ENCODE measurements at places on chromosomes 6 and 20.

DNA sequence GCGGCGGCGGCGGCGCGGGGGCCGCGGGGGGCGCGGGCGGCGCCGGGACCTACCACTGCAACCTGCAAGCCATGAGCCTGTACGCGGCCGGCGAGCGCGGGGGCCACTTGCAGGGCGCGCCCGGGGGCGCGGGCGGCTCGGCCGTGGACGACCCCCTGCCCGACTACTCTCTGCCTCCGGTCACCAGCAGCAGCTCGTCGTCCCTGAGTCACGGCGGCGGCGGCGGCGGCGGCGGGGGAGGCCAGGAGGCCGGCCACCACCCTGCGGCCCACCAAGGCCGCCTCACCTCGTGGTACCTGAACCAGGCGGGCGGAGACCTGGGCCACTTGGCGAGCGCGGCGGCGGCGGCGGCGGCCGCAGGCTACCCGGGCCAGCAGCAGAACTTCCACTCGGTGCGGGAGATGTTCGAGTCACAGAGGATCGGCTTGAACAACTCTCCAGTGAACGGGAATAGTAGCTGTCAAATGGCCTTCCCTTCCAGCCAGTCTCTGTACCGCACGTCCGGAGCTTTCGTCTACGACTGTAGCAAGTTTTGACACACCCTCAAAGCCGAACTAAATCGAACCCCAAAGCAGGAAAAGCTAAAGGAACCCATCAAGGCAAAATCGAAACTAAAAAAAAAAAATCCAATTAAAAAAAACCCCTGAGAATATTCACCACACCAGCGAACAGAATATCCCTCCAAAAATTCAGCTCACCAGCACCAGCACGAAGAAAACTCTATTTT lies 2.0 kb downstream of the FOXC1 start:
- DNase-seq = peak; percentile 62

DNA sequence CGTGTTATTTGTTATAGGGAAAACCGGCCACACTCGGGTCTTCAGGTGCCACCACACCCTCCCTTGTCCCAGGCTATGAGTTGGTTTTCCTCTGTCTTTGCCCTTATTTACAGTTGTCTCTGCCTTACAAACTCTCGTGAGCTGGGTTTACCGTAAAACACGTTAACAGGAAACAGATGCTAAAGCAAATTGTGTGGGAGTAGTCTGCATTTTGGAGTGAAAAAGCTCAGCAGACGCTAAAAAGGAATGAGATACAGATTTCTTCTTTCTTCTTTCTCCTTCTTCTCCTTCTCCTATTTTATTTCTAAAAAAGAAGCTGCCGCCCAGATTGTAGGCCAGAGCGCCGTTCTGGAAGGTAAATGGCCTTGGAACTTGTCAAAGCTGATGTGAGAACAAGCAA lies 51.9 kb downstream of the APCDD1L start:
- DNase-seq = no peak

GRCh38 chr6:90460051-90460450 lies 126.8 kb downstream of the MAP3K7 start:
- DNase-seq = no peak

GRCh38 chr6:150142097-150142669 lies 661 bp upstream of the PPP1R14C start:
- DNase-seq = no peak

GRCh38 chr20:8489094-8489883 lies 357.2 kb downstream of the PLCB1 start:
- no peak for DNase-seq

DNA sequence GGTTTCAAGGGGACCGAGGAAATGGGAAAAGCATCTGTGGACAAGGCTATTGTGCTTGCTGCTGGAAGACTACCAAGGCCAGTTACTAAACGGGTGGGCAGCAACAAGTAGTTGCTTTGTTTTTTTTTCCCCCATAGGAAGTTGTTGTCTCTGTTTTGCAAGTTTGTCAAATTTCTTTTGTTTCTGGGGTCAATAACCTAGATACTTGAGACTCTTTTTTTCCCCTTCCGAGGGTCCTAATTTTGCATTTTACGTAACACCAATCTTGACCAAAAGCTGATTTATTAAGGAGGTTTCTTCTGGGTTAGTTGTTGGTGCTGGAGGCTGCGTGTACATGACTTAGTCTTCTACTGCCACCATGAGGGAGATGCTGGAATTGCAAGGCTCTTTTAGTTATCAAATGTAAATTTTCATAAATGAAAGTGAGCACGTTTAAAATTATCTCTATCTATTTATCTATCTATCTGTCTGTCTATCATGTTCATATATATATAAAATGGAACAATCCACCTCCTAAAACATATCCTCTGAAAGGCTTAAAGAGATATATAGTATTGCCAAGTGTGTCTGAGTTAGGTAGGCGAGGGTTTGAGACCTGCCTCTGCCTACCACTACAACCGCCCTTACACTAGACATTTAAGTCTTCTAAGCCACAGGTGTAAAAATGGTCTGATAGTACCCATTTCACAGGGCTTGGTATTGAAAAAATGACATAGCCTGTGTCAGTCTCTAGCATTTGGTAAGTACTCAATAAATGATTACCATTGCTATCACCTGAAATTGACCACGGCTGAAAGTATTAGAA lies 60.2 kb downstream of the GCLC start:
- peak; percentile 84 for DNase-seq

DNA sequence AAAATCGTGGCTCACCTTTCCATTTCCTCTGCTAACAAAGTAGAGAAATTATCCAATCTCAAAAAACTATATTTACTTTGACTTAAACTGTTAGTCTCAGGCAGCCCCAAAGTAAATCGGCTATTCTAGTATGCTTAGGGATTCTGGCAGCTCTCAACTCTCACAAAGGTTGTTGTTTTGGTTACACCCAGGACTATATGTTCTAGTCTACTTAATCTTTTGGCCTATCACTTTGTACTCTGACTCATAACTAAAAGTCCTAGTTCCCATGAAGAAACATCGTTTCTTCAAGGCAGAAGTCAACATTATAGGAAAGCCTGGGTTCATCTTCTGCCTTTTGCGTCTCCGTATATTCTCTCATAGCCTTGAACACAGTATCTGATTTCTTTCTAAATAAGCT lies 42.3 kb downstream of the MYLK4 start:
- no peak for DNase-seq
